Kidney tubule cell (primary cell): ENCODE measurements at places on chromosomes 5 and 9.

DNA sequence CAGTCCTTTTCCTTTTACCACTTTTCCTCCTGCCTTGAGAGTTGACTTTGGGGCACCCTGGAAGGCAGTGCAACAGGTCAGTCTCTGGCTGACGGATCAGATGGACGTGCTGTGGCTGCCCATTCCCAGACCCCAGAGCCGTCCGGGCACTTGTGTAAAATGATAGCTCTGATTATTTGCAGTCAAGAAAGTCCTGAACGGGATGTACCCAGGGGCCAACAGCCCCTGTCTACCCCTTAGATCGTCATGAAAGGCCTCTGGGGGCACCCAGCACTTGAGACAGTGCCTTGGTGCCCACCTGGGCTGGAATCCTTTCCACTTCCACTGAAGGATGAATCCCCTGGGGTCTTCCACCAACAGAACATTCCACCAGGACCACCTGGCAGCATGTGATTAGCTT lies 17.7 kb upstream of the ANGPTL2 start:
- no peak for DNase-seq

DNA sequence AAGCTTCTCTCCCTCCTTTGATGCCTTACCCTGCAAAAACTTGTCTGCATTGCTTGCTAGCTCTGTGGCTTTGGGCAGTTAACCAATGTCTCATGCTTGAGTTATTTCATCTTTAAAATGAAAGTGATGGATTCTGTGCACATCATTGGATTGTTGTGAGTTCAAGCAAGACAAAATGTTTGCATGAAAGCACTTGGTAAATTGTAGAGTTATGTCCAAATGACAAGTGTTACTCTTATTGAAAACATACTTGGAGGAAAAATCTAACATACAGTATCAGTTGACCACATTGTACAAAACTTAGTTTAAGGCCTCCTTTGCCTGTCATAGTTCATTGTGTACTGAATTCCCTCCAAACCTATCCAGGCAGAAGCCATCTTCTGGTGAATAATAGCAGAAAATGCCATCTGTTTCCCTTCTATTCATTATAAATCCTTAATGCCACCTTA lies 30.0 kb downstream of the TGFBR1 start:
- DNase-seq: peak; percentile 67

GRCh38 chr5:169842699-169843098 lies 137.6 kb downstream of the INSYN2B start:
- DNase-seq: no peak

DNA sequence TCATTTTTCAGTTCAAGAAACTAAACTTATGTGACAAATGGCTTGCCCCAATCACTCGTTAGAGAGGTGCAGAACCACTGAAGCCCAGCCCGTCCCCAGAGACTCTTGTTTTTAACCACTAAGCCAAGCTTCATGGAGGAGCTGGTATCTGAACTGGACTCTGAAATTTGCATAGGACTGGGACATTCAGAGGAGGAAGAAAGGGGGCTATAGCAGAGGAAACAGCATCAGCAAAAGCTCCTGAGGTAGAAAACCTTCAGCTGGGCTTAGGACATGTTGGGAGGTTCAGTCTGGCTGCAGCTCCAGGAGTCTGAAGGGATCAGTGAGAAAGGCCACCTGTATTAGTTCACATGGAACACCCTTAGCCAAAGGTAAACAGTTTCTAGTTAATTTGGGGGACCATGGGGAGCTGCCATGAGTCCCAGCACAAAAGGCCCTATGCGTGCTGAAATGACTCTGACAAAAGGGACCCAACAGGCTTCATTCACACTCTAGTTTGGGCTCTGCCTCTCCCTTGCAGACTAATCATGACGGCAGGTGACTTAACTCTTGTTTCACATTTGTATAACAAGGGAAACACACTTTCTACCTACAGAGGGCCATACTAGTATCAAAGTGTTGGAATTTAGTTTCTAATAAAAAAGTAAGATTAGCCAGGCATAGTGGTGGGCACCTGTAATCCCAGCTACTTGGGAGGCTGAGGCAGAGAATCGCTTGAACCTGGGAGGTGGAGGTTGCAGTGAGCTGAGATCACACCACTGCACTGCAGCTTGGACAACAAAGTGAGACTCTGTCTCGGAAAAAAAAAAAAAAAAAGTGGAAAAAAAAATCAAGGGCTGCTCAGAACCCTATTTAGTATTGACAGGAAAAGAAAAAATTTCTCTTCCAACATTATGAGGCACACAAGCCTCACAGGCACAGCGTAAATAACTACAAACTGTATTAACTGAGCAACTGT lies 10.2 kb downstream of the FBXO10 start:
- no peak for DNase-seq
